ENCODE measurements at places on chromosomes 1 and 21.

DNA sequence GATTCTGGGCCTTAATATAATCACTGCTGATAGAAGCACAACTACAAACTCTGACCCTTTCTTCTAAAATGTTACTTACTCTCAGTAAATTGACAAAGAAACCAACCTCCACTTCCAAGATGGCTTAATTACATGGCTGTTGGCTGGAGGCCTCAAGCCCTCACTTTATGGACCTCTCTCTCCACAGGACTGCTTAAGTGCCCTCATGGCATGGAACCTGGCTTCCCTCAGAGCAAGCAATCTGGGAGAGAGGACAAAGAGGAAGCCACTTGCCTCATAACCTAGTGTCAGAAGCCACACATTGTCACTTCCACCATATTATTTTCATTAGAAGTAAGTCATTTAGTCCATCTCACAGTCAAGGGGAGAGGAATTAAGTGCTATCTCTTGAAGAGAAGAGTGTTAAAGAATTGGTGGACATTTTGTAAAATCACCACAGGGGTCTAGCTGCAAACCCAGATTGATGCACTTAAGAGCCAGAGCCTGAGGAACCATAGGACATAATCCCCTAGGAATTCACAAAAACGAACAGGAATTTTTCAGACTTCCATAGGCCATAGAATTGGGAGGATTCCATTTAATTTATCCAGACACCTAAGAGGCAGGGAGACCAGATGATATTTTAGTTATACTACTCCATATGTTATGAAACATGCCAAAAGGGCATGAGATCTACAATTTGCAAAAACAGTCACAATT lies 97.5 kb upstream of the TNFSF4 start:
- DNase-seq, result no peak

GRCh38 chr21:16455978-16456377 lies 726.2 kb downstream of the USP25 start:
- peak; percentile 44 for DNase-seq

DNA sequence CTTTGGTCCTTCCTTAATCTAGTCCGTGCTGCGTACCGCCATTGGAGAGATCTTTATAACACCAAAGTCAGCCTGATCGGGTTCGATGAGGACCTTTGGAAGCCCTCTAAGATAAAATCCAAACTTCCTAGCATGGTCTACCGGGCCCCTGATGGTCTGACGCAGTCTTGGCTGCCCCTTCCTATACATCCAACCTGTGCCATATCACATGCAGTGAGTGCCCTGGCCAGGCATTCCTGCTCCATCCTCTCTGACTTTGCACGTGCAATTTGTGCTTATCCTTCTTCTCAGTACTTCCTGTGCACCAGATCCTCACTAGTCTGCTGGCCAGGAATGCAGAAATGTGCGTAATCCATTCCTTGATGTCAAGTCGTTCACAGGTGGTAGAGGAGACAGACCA lies 45.6 kb downstream of the CFAP57 start:
- DNase-seq, result no peak

DNA sequence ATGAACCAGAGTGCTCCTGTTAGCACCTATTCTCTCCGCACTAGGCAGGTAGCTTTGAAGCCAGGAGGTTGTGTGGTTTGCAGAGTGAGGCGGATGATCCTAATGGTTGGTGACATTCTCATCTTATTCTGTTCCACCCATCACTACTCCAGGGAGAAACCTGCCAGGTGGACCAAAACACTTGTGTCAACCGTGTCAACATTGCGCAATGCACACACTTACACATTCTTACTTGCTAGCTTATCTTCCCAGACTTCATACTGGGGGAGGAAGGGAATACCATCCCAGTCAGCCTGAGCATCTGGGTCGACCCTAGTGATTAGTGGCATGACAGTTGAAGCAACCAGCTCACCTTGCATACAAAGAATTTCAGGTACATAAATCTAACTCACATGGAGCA lies 236.9 kb downstream of the RPS6KC1 start:
- no peak for DNase-seq

DNA sequence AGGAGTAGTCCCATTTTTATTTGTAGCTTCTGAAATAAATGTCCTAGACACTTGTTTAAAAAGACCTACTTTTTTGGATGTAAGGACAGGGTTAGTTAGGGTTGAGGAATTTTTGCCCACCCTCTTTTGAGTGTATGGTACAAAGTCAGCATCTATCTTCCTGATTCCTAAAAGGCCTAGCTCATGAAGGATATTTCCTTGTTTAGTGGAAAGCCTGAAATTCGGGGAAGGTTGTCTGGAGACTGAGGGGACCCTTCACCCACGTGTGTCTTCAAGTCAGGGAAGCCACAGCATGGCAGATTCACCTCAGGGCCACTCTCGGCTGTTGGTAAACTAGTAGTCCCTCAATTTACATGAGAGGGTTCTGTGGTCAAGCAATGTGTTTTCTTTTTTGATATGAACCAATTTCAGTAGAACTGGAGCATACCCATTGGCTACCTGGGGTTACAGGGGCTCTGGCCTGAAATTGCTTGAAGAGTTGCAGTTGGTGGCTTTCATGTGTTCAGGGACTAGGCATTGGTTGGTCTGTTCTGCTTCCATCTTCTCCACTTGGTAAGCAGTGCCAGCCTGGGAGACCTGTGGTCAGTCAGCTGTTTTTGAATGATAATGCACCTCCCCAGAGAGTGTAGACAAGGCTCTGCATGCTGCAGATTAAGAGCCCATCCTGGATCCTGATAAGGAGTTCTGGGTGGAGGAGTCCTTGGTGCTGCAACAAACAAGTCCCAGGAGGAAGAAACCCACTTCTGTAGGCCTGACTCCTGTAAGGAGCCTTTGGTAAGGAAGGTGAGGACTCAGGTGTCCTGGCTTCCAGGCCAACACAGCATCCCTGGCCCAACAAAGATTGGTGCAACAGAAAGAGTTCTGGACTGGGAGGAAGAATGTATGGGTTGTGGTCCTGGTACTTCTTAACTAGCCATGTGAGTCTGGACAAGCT lies 6.3 kb downstream of the BTG2 start:
- DNase-seq, result no peak

DNA sequence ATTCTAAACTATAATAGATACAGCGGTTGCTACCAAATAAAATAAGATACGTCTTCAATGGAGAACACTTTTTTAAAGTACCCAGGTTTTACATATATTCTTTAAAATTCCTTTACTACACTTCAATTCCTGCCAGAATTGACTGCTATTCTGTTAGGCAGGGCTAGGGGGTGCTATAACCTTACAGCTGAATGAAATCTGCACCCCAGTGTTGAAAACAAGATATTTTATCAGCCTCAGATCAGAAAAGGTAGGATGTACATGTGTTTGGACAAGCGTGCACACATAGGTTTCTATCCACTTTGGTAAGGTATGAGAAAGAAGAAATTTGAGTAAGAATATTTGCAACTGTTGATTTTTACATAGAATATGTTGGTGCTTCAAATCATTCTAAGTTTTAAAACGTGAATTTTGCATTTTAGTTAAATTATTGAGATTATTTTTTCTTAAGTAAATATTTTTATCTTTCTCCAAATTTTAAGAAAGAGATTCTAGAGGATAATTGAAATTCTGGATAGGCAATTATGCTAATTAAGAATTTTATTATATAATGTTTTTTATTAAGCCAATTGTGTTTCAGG lies 490.8 kb upstream of the ADGRL4 start:
- DNase-seq, result peak; percentile 1

DNA sequence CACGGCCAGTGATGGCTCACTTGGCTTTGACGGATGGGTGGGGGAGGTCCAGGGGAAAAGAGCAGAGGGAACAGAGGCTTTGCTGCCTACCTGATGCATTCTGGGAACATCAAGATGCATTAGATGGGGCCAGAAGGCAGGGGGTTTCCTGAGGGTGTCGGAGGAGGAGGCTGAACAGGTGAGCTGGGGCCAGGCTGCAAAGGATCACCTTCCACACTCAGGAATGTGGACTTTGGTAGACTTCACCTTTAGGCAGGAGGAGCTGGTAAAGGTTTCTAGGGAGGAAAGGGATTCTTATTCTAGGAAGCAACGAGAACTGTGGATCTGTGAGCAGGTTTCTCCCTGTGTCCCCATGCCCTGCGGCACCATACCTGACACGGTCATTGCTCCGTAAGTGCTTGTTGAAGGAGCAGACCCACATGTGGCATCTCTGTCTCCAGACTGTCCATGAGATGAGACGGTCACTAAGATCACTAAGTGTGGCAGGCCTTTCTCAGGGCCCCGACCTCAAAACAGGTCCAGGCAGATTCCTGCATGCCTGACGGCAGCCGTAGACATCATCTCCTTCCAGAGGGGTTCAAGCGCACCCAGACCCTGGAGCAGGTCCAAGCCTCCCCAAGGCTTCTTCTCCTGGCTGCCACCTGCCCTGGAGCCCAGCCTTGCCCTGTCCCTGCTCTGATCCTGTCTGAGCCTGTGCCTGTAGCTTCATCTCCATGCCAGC lies 89.1 kb upstream of the SLC25A33 start:
- DNase-seq, result no peak

Measured in skeletal muscle cell (primary cell).